ENCODE measurements at places on chromosomes 7 and 10.

DNA sequence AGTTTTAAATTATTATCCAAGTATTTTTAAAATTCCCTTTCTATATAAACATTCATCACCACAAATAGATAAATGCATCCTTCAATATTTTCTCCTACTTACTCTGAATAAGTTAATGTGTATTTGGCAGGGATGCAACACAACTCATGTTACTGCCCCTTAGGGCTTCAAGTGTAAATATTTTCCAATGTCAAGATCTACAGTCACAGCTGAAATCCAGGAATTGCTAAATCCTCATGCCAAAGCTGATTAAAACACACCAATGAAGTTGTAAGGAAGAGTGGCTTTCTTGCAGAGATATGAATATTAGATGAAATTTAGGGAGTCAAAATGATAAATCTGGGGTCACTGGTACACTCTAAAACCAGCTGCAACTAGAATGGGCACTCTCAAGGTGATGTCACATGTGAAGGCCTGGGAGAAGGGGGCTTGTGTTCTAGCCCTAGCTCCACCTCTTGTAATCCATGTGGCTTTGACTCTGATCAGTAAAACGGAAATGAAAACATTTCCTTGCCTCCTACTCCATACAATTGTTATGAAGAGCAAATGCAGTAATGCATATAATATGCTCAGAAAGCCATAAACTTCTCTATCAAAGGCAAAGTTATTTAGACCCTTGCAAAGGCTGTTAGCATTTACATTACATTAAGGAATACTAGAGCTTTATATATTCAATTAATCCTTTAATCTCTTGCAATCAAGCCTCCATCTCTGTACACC, 228.1 kb upstream of the NFE2L3 start:
- DNase-seq: no peak

GRCh38 chr7:103932389-103932788, 57.1 kb downstream of the RELN start:
- no peak for DNase-seq

GRCh38 chr7:49228426-49229098, 304.2 kb downstream of the CDC14C start:
- no peak for DNase-seq

DNA sequence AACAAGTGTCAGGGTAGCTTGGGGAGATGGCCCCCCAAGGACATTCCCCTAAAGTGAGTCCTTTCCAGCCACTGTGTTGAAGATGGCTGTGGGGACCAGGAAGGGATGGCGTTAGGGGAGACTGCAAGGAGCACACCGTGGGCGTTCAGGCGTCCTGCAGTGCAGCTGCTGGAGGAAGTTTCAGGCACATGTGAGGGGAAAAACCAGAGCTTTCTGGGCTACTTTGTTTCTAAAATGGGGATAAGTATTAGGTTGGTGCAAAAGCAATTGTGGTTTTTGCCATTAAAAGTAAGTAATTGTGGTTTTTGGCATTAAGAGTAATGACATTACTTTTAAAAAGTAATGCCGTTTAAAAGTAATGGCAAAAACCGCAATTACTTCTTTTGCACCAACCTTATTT, 14.3 kb downstream of the PRF1 start:
- peak; percentile 5 for DNase-seq

DNA sequence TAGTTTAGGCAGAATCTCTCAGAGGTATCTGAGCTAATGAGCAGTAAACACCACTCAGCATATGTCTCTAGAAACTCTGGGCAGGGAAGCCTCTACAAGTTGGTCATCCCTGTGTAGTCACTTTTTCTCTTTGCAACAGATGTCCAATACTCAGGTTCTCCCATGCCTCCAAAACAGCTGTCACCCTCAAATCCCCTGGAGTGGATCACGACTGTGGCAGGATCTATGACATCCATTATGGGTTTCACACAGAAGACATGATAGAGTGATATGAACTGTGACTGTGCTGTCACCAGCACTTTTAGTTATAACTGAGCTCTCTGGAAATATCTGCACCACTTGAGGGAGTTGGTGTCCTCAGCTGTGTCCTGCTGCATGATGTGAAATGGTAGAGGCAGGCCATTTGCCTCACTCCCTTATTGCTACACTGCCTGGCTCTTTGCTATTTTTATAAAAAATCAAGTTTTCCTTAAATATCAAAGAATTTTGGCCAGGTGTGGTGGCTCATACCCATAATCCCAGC, 24.1 kb upstream of the ZNRF2 start:
- DNase-seq: no peak

DNA sequence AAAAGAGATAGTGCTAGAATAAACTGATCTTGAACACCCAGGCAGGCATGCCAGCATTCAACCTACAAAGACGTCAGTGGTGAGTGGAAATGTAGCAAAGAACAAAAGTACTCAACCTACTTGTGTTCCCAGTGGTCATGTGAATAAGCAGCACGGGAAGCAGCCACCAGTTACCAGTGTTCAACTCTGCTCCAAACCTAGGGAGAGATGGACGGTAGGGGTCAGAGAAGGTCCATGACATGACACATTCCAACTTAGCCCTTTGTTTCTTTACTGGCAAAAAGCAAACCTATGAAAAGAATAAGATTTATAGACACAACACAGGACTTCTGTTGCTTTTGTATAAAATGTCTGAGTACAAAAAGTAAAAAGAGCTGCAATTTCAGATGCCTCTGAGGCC, 511.4 kb downstream of the XPNPEP1 start:
- no peak for DNase-seq

DNA sequence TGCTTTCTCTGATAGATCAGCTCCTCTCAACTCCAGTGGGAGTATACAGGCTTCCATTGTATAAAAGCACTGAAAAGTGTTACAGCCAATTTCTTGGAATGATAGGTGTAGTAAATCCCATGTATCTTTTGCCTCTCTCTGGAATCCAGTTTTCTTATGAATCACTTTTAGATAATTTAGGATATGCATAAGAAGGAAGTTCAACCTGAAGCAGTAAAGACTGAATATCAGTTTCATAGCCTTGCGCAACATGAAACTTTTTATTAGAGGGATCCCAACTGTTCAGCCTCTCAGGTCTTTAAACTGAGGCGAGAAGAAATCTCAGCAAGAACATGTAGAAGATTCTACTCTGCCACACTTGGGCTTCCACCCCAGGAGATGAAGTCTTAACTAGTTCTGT, 280.0 kb downstream of the MALRD1 start:
- DNase-seq: no peak

DNA sequence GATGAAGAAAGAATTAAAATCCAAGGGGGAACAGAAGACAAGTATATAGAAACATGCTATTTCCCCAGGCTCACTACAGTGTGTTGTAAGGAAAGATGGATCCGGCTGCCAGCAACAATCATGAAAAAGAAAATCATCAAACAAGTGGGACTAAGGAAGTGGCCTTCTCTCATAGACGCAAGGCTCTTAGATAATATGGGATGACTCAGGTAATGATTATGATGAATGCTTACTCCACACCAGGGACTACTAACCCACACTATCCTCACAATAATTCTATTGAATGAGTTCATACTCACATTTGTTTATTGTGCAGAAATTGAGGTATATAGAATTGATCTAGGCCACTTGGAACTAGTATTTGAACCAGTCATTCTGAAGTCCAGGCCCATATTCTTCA, 111.2 kb upstream of the BET1 start:
- DNase-seq: no peak

DNA sequence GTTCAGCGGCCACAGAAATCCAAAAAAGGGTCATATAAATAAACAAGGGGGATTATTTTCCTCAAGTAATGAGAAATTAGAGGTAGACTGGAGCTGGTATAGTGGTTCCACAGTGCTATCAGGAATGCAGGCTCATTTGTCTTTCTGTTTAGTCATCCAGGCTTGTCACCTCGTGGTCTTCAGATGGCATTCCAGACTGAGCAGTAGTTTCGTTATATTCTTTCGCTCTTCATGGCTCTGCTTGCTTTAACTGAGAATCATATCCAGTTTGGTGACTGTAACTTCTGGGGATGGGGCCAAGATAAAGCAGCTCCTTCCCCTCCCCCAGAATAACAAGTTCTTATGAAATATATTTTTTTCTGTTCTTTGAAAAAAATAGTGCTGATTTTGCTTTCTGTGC, 9.5 kb downstream of the ANKIB1 start:
- DNase-seq: peak; percentile 78

- no peak for DNase-seq
Measured at GRCh38 chr7:95772771-95773581, 622 bp downstream of the DYNC1I1 start.

GRCh38 chr7:20268824-20269223, 51.6 kb upstream of the MACC1 start:
- peak; percentile 39 for DNase-seq

GRCh38 chr10:87054373-87055295, 34.5 kb downstream of the FAM25A start:
- no peak for DNase-seq

DNA sequence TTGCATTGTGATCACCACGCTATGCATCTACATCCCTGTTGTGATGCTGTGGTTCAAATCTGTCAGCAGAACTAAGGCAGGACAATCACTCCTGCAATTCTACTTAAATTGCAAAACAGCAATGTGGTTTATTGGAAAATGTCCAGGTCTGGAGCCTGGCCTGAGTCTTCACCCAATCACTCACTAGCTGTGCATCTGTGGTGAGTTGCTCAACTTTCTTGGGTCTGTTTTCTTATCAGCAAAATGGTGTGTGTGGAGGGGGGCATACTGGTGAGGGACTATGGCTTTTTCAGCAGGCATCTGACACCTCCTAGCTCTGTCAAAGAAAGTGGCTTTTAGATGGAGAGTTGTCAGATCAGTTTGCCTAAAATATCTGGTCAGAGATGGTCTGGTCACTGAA, 108.3 kb upstream of the FEZF1 start:
- DNase-seq: no peak

- DNase-seq: no peak
Measured at GRCh38 chr7:116984917-116985316, 31.6 kb downstream of the ST7 start.

DNA sequence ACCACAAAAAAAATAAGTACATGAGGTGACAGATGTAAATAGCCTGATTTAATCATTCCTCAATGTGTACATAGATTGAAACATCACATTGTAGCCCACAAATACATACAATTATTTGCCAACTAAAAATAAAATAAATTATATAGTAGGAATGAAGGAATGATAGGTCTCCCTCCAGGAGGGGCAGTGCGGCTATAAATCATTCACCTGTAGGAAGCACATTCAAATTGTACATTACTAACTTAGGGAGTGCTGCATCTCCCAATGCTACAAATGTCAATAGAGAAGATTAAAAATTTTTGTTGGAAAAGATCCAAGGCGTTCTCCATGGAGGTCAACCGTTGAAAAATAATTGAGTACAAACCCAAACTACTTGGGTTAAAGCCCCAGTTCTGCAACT, 4.2 kb downstream of the KBTBD2 start:
- no peak for DNase-seq

DNA sequence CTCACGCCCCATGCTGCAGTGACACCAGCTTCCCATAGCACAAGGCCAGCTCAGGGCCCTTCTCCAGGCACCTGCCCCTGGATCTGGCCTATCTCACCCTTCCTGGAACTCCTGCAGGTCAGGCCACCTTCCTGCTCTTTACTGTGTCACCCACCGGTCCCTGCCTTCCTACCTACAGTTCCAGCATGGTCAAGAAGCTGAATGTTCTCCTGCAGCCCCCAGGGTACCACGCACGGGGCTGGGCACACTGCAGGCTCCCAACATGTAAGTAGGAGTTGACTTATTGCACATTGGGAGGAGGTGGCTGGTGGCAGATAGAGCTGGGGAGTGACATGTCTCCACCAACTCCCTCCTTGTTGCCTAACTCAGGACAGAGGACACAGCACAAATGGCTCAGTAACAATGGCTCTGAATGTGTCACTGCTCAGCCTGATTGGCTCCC, 14.5 kb downstream of the ITPRIP start:
- no peak for DNase-seq

- DNase-seq: no peak
Measured at GRCh38 chr10:24925799-24926198, 26.6 kb downstream of the PRTFDC1 start.

DNA sequence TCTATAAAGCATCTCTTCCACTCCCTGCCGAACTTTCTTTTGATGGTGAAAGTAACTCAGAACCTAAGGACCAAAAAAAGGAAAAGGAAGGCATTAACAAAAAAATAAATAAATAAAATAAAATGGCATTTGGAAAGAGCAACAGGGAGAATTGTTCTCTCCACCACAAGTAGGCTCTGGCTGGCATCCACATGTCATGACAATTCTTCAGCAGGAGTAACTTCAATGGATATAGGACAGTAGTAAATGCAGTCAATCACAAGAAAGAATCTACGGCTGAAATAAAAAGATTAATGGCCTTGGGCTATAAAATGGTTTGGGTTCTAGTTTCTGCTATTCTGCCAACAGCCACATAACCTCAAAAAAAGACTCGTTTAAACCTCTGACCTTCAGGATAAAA, 23.9 kb downstream of the NCAPG2 start:
- no peak for DNase-seq

DNA sequence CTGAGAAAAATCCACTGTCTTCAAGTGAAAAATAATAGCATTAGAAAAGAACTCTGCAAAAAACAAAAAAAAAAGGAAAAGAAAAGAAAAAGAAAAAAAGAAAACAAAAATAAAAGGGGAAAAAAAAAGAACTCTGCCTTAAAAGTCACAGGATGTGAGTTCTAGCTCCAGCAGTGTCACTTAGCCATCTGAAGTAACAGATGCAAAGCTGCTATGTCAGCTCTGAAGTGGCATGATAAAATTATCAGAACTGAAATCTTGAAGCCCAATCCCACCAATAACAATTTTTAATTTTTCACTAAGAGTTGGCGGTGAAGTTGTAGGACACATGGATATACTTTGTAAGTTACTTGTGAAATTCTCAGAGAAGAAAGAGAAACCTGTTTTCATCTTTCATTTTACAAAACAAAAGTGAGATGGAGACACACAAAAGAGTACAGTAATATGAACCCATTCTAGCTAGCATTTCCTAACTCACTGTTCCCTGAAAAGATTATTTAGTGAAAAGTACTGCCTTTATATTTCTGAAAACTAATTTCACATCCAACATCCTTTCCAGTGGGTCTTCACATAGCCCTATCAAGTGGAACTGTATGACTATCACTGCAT, 103.5 kb downstream of the ELAPOR2 start:
- DNase-seq: no peak

GRCh38 chr10:81978238-81978637, 103.2 kb downstream of the NRG3 start:
- DNase-seq: no peak

GRCh38 chr7:39589323-39590111, 23.3 kb downstream of the YAE1 start:
- DNase-seq: peak; percentile 89

GRCh38 chr7:13989126-13989948, at the start of gene ETV1:
TSS of gene ETV1 (minus strand) at chr7:13989666. CDS start at chr7:13989052, 614 bp downstream.
- peak; percentile 45 for DNase-seq

- no peak for DNase-seq
Measured at GRCh38 chr10:86855513-86855912, 99.1 kb downstream of the BMPR1A start.

- DNase-seq: no peak
Measured at GRCh38 chr7:52283335-52283734, 752.1 kb upstream of the POM121L12 start.

- no peak for DNase-seq
Measured at GRCh38 chr7:25868509-25868908, 283.5 kb upstream of the NFE2L3 start.

GRCh38 chr10:73937333-73938043, 26.6 kb downstream of the PLAU start:
- no peak for DNase-seq
